ENCODE measurements at places on chromosomes 16 and 17.
A peak's percentile ranks its signal among the peaks of the same experiment; 100 is the strongest.

GRCh38 chr17:82776454-82776853, 24.6 kb downstream of the TBCD start:
- no peak for DNase-seq

- no peak for DNase-seq
These were observed 386.4 kb upstream of the TNRC6C start for GRCh38 chr17:77572065-77572601.

DNA sequence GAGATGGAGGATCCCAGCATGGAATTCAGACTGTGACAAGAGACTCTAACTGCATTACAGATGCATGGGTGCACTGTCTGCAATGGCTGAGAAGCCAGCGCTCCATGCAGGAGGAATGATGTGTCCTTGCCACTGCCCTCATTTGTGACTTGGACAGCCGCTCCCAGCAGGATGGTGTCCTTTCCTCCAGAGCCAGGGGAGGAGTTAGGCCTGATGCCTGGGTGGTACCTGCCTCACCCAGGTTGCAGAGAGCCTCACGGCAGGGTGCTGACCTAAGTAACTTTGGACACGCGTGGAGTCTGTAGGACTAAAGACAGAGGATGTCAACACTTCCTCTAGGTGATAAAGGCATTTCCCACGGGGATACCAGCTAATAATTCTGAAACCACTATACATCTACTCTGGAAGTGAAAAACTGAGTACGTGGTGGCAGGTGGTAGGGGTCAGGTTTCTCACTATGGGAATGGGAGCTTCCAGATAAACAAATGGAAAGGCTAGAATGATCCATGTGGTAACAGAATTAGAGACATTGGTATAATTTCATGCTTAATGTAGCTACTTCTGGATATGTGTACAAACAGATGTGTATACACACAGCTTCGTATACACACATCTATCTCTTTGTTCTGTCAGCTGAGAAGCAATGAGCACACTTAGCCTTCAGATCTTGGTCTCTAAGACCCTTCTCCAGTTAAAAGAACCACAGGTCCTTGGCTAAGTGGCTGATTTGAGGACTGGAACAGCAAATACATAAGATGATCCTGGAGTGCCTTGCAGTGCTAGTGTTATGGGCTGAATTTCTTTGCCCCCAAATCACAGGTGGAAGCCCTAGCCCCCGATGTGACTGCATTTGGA, 13.7 kb upstream of the CSNK1D start:
- no peak for DNase-seq

GRCh38 chr17:45704251-45704650, 79.9 kb upstream of the CRHR1 start:
- no peak for DNase-seq

GRCh38 chr16:78288888-78289287, 189.4 kb downstream of the WWOX start:
- no peak for DNase-seq

DNA sequence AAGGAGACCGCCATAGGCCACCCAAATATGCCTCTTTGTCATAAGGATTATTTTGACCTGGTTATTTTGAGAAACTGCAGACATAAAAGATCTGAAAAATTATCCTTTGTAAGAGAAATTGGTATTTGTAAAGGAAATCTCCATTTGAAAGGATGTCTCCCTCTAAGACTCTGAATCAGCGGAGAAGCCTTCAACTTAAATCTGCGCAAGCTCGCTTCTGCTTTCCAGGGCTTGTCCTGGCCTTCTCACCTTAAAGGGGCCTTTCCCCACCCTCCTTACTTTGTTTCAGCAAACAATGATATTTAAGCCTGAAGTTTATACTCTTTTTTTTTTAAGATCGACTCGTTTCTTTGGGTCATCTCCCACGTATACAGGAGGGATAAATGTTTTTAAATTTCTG, 34.5 kb downstream of the HSBP1 start:
- no peak for DNase-seq

DNA sequence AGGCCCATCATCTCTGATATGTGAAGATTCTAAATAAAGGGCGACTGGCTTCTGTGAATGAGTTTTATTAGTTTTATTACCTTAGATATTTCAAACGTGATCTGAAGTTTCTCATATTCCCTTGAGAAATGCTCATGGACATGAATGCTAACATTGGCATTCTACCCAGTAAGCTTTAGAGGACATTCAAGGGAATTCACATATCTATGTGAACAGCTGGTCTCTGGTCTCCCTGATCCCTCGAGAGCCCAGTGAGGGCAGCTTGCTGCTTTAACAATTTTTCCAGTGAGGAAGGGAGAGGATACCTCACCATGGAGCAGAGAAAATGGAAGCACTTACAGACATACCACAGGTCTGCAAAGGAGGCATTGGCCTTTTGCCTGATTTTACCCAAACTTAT, 312.7 kb downstream of the CA10 start:
- no peak for DNase-seq

- no peak for DNase-seq
These were observed 52.7 kb downstream of the GPR139 start for GRCh38 chr16:20020976-20021375.

DNA sequence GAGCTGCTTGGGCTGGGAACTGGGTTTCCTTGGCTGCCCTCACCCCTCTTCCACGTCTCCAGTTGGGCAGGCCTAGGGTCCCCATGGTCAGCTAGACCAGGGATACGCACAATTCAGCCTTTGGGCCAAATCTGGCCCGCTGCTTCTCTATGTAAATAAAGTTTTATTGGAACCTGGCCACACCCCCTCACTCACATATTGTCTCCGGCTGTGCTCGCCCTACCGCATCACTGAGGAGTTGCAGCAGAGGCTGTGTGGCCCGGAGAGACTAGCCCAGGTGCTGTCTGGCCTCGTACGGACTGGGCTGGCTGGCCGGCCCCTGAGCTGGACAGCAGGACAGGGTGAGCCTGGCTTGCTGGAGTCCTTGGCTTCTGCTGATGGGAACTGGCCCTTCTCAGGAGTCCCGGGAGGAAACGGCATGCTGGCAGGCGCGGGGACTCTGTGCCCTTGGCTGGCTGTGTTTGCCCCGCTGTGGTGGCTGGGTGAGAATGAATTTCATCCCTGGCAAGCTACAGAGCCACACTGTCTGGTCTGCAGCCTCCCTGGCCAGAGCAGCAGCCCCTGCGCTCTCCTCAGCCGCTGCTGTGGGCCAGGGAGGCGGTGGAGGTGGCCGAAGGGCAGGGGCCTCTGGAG, 82.0 kb downstream of the ENGASE start:
- DNase-seq, result no peak

DNA sequence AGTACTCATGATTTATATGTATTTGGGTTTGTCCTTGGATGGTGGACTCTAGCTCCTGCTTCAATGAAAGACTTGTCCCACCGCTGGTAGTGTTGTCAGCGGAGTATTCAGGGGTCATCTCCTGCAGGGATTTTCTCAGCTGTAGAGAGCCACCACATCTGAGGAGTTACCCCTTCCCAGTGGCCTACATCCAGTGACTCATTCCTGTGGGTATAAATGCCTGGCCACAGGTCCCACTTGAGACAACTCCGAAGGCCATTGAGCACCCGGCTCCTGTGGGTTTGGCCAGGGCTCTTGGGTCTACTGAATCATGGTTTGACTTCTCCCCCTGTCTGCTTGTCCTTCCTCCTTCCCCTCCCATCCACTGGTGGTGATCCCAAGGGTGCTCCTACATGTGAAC, 34.6 kb upstream of the WSB1 start:
- DNase-seq, result no peak

- no peak for DNase-seq
These were observed 42.8 kb downstream of the NOG start for GRCh38 chr17:56636265-56636664.

- no peak for DNase-seq
These were observed 26.6 kb downstream of the SSH2 start for GRCh38 chr17:29903471-29903870.

DNA sequence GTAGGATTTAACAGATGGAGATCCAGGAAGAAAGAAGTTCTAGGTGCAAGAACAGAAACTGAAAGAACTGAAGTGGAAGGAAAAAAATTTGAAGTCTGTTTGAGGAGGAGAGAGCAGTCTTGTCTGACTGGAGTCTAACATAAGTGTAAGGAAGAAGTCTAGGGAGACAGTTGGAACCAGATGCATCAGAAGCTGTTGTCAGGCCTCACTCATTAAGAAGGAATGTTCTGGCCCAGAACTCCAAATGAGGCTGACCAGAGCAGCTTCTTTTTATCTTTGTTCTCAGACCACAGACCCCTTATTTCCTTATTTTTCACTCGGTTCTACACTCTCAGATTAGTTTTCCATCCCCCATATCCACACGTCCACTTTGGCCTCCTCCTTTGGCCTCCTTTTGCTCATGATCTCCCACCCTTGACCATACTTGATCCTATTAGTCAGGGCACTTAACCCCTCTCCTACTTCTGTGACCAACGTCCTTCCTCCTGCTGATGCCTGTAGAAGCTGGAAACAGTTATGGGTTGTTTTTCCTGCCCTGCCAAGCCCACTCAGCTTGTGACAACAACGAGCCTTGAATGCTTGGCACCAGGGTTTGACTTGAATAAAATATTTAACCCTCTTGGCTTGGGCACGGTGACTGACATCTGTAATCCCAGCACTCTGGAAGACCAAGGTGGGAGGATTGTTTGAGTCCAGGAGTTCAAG, 7.0 kb upstream of the MYH2 start:
- no peak for DNase-seq

- no peak for DNase-seq
These were observed 58.4 kb downstream of the TMEM100 start for GRCh38 chr17:55664287-55664686.

DNA sequence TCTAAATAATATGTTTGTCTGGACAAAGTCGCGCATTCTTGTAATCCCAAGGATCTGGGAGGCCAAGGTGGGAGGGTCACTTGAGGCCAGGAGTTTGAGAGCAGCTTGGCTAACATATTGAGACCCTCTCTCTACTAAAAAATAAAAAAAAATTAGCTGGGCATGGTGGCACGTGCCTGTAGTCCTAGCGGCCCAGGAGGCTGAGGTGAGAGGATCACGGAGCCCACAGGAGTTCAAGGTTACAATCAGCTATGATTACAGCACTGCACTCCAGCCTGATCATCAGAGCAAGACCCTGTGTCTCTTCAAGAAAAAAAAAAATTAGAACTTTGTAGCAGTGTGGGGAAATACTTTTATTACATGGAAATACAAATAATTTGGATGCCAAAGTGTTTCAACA, 6.1 kb upstream of the CHST6 start:
- no peak for DNase-seq

DNA sequence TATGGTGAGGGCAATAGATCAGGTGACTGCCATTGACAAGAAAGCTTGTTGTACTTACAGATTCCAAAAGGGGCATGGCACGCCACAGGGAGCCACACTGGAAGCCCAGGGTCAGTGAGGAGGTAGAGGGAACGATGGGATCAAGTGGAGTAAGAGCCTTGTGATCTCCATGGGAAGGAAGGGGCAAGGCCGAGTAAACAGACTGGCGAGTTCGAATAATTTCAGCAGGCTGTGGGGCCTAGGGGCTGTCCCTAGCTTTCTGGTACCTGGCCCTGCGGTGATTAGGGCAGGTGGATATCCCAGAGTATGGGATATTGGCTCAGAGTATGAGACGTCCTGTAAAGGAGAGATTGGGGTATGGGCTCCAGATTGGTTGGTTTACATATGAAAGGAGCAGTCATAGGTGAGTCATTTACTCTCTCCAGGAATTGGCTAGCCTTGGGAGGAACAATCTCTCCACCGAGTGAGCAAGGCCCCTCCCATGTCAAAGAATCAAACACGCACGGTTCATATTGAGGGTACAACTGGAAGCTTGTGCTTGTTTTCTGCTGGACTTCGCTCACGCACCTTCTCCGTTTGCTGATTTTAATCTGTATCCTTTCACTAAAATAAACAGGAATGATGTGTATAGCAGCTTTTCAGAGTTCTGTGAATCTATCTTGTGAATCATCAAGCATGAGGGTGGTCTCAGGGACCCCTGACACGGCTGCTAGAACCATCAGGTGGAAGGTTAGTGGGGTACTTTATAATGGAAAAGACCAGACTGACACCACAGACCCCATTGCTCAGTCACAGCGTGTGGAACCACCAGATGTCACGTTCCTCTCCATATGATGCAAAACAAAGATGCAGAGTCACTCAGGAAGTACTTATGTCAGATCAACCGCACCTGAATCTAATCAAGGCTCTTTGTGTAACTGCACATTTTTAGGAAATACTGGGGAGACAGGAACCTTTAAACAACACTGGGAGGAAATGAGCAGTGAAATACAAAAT, 27.9 kb downstream of the GABARAPL2 start:
- DNase-seq, result peak; percentile 56

DNA sequence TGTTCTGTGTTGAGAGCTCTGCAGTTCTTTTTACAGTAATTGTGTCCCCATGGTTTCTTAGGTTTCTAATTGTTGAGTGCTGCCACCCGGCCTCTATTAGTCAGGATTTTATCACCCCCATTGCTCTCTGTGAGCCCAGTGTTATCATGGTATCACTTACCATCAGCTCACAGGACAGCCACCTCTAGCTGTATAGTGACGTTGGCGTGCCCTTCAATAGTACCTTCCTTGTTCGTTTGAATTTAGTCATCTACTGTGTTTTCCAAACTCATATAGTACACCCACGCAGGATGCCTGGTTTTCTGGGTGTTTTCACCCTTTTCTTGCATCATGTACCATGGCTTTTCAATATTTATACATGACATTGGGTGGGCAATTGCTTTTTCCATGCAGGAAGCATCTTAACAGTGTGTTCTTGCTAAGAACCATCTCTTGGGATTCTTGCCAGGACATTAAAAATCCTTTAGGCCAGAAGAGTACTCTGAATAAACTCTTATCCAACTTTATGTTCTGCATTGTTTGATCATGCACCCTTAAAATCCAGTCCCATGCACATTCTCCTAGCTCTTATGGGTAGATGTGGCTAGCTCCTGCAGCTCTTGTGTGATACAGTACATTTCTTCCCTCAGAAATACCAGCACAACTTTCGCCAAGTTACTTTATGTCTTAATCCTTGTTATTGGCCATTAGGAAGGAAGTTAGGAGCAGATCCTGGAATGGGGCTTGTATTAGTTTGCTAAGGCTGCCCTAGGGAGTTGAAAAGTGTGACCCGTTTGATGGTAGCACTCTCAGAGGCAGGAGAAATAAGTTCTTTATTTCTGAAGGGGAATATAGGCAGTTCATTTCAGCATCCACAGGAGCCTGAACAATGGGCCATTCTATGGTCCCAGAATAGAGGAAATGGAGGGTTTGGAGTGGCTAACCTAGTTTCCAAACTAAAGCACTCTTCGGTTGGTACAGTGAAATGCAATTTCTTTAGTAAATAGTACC, 11.3 kb upstream of the ABCA10 start:
- DNase-seq, result no peak

GRCh38 chr17:72357764-72358365, 237.0 kb downstream of the SOX9 start:
- no peak for DNase-seq

DNA sequence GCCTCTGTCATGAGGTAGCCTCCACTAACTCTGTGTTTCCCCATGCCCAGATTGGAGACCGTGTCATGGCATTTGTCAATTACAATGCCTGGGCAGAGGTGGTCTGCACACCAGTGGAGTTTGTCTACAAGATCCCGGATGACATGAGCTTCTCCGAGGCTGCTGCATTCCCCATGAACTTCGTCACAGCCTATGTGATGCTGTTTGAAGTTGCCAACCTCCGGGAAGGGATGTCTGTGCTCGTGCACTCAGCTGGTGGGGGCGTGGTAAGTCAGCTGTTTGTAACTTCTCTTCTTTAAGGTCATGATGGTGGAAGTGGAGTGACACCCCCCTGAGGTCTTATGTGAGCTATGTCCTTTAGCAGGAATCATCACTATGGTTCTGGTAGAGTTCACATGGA, 36.8 kb downstream of the VAT1L start:
- no peak for DNase-seq

- DNase-seq, result no peak
These were observed 17.9 kb upstream of the CD300E start for GRCh38 chr17:74641224-74641957.

All from AG08396 (cell line).